ENCODE measurements at places on chromosomes 7 and 10. TPM values are rescaled to one million over a fixed set of nuclear protein-coding genes. Genes with fewer than 3 reads are reported as not detected.

The CACNB2 gene
- total RNA-seq = 1.6 TPM

DNA sequence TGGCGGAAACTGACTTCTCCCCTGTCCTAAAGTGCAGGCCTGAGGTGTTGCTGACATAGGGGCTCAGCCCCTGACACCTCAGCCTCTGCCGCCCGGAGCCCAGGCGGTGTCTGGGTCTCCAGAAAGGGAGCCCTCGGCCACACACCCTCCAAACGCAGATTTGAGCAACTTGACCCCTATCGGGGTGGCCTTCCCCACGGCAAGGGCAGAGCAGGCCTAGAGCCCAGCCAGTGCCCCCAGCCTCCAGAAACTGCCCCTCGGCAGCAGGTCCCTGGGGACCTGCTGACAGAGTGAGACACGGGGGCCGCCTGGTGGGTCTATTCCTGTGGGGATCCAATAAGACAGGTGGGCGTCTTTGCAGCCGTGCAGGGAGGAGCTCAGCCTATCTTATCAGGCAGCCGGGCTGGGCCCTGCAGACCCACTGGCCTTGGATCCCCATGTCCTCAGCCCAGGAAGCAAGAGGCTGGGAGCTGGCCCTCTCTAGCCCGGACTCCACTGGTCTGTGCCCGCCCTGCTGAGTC, 11.0 kb downstream of the TMEM184A start:
- peak; percentile 44 for DNase-seq

DNA sequence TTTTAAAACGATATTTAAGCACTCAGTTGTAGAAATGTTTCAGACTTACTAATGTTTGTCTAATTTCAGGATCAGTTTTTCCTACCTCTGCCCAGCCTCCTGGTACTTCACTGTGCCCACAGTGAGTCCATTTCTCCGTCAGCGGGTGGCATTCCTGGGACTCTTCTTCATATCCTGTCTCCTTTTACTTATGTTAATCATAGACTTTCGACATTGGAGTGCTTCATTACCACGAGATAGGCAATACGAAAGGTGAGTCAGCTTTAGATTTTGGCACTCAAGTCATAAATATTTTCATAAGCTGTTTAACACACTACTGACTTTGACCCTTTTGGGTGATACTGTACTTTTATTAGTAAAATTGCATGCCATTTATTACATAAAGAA, 2.1 kb downstream of the ENTPD7 start:
- DNase-seq = no peak

DNA sequence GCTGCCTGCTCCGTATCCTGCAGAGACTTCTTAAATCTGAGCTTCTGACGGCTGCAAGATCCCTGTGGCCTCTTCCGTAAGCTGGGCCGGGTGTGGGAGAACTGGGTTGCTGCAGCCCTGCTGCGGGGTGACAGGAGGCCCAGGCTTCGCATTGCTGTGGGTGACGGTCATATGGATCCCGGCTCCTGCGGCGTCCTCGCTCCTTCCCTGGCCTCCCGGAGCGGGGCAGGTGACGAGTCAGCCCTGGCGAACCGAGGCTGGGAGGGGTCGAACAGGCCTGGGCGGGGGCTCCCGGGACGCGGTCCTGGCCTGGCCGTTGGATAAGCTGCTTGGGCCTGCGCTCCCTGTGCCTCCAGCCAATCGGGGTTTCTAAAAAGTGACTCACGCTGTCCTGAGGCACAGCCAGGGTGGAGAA, 7.8 kb upstream of the UBE2D1 start:
- no peak for DNase-seq

Data from left lobe of liver (tissue), 2 donors.